ENCODE measurements at places on chromosomes 1 and 21.

GRCh38 chr21:39082656-39083376, 100.4 kb downstream of the PSMG1 start:
- no peak for DNase-seq

GRCh38 chr1:86567878-86568277, 21.0 kb downstream of the CLCA4 start:
- DNase-seq = no peak

DNA sequence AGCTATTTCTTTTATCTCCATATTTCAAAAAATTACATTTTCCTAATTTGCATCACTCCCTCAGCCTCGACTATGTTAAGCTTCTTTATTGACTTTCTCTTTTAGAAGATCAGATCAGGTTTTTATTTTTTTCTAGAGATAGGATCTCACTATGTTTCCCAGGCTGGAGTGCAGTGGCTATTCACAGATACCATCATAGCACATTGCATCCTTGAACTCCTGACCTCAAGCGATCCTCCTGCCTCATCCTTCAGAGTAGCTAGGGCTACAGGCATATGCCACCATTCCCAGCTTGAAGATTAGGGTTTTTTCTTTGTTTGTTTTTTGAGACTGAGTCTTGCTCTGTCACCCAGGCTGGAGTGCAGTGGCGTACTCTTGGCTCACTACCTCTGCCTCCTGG, 20.1 kb downstream of the UCK2 start:
- DNase-seq = no peak

GRCh38 chr1:55217226-55217986, 2.2 kb upstream of the USP24 start:
- DNase-seq = no peak

GRCh38 chr21:27804515-27804914, 837.6 kb upstream of the ADAMTS5 start:
- no peak for DNase-seq

All from SK-N-SH (cell line).